ENCODE measurements at places on chromosomes 6 and 20.

DNA sequence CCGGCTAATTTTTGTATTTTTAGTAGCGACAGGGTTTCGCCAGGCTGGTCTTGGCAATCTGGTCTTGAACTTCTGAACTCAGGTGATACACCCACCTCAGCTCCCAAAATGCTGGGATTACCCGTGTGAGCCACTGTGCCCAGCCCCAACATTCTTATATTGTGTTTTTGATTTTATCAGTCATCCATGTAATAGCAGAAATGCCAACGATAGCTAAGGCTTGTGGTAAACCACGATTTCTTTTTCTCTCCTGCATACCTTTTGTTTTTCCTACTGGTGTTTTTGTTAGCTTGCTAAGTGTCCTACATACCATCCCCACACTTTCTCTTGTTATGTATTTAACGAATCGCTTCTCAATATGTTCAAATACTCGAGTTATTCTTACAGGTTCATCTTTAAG lies 12.1 kb downstream of the PHACTR2 start:
- no peak for DNase-seq

GRCh38 chr6:72217626-72218025 lies 331.3 kb downstream of the RIMS1 start:
- no peak for DNase-seq

DNA sequence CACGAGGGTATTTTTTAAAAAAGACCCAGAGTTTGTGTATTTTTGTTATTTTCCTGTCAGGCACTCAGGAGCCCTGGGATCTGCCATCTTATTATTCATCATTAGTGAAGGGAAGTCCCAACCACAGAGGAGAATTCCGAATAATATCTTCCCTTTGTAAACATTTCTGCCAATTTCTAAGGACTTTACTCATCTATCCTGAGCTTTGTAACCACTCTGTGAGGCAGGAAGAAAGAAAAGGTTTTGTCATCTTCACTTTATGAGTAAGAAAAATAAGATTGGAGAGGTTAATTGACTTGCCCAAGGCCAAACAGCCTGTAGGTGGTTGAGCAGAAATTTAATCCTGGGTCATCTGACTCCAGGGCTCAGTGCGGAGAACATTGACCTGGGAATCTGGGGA lies 23.0 kb upstream of the IYD start:
- DNase-seq: no peak

GRCh38 chr6:30705620-30706019 lies 11.5 kb downstream of the MDC1 start:
- DNase-seq: no peak

DNA sequence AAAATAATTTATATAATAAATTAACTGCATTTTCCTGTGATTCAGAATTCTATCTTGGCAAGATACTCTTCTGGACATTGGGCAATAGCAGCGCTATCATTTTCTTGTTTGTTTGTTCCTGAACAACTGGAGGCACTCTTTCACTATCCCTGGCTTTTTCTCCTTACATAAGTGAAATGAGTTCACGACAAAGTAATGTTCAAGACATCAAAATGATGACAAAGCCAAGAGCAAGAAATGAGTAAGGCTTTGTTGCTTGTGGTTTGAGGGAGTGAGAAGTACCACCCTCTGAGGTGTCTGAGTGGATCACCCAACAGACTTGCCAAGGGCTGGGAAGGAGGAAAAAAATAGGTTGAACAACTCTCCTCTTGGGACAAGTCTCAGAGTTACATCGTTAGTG lies 466.6 kb upstream of the JAG1 start:
- DNase-seq: no peak

DNA sequence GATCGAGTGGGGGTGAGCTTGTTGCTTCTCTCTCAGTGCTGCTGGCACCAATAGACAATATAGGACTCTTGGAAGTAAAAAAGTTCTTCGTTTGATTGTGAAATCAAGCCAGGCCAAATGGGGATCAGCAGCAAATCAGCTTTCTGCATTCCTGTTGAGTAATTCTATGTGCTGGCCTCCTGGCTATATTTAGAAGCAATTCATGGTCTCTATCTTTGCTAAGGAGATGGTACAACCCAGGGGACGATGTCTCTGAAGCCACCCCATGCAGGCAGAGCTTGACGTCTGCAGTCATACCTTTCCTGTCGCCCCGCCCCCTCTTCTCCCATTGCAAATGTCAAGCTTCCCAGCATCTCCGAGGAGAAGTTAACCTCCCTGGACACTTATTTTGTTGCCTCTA lies 199.1 kb downstream of the SCP2D1 start:
- DNase-seq: peak; percentile 12

DNA sequence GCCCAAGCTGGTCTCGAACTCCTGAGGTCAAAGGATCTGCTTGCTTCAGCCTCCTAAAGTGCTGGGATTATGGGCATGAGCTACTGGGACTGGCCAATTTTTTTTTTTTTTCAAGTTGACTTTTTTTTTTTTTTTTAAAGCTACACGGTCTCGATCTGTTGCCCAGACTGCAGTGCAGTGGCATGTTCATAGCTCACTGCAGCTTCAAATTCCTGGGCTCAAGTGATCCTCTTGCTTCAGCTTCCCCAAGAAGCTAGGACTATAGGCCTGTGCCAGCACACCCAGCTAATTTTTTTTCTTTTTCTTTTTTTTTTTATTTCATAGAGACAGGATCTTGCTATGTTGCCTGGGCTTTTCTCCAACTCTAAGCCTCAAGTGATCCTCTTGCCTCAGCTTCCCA lies 59.5 kb downstream of the NCOA3 start:
- DNase-seq: no peak

- no peak for DNase-seq
Measured at GRCh38 chr6:14035874-14036273, 81.7 kb upstream of the CD83 start.

DNA sequence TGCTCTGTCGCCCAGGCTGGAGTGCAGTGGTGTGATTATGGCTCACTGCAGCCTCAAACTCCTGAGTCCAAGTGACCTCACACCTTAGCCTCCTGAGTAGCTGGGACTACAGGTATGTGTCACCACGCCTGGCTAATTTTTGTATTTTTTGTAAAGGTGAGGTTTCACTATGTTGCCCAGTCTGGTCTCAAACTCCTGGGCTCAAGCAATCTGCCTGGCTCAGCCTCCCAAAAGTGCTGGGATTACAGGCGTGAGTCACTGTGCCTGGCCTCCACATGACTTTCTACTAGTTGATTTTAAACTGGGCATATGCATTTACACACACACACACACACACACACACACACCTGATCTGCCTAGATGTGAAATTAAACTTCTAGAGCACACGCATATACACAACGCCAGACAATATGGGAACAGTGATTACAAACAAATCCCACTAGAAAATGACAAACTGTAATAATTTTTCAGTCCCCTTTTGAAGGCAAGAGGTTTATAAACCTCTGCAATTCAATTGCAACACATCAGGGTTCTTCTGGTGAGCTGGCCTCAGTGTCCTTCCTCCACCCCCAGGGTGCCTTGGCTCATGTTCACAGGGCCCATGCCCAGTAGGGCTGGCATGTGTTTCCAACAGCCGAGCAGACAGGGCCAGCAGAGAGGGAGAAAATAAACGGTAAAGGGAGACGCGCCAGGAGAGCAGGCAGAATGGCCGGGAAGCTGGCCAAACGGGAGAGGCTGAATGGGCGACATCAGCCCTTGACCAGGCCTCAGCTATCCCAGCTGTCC lies 31.2 kb downstream of the PARD6B start:
- DNase-seq: peak; percentile 33

GRCh38 chr6:91031581-91031980 lies 444.7 kb upstream of the MAP3K7 start:
- no peak for DNase-seq

DNA sequence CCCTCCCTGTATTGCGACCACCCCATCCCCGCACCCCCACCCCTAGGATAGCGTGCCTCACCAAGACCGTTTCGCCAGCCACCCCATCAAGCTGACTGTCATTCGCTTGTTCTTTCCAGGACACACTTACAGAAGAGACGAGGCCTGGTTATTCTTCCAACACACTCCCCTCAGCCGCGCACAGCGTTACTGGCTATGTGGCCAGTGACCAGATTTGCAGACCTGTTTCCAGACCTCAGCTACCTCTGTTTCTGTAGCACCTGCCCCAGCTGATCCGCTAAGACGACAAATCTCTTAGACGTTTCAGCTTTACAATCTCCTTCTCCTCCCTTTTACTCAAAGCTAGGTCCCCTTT lies 26.1 kb downstream of the HLA-F start:
- no peak for DNase-seq

DNA sequence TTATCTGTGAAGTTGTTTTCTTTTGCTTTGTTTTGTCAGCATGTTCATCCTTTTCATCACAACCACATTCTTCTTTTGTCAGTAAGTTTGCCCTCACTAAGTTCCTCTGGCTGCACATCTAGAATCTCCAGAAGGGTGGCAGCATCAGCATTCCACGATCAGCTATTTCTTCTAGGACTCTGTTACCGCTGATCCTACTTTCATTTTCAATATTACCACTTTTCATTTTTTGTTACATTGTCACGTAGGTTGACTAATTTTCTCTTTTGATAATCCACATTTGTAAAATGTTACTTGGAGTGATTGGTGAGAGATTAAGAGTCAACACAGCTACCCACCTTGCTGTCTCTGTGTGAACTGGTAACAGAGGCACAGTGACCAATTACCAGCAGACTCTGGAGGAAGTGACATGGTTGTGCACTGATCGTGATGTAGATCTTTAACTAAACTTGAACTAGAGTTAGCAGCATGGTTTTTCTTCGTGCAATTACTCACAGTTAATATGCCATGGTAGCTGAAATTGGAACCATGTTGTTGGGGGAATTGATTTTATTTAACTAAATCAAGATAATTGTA lies 307.9 kb upstream of the SLC35B3 start:
- DNase-seq: no peak

DNA sequence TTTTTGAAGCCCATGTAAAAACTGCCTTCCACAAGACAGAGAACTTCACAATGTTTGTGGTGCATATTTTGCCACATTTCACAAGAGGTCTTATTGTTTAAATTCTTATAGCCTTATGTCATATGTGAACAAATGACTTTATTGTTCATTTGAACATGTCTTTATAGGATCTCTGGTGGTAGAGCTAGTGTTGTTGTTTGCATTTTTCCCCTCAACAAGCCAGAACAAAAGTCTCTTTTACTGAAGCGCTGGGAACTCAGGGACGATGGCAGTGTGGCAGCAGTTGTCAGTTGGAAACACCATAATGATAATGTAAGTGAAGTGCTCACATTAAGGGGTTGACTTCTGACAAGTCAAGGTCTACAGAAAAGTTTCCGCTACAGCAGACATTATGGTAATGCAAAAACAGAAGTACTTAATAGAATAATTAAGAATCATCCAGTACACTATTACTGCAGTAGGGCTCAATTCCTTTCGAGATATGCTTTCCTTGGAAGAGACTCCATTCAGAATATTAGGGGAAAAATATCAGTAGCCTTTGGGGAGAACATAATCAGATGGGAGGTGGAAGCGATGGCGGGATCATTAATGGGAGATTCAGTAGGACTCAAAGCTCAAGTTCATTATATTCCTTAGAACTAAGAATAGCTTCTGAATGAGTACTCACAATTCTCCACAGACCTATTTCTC lies 180.0 kb downstream of the GJA10 start:
- no peak for DNase-seq

DNA sequence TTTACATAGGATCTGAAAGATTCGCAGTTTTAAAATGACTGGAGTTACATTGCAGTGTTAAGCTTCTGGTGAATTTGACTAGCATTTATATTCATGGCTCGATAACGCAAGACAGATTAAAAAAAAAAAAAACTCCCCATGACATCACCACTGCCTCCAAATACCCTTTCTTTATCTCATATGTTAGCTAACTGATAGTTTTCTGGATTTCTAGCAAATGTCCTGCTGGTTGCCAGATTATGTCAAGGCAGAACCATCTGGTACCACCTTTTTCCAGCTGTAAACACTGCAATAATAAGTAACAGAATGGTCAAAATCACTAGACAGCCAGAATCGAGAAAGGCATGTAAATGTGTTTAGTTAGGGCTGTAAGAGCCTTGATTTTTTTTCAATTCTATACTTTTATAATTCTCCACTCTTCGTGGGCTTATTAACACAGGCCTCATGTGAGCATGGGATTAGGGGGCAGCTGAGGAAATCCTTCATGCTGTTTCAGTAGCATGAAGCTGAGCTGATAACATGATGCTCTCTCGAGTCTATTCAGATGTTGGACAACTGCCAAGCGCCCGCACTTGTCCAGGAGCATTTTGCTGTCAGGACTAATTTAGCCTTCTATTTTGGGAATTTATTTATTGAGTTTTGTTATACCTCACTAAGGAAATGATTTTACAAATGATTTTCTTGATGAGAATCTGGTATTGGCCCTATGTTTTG lies 166.0 kb upstream of the SCGN start:
- no peak for DNase-seq

- no peak for DNase-seq
Measured at GRCh38 chr6:124223611-124224345, 420.1 kb downstream of the NKAIN2 start.

DNA sequence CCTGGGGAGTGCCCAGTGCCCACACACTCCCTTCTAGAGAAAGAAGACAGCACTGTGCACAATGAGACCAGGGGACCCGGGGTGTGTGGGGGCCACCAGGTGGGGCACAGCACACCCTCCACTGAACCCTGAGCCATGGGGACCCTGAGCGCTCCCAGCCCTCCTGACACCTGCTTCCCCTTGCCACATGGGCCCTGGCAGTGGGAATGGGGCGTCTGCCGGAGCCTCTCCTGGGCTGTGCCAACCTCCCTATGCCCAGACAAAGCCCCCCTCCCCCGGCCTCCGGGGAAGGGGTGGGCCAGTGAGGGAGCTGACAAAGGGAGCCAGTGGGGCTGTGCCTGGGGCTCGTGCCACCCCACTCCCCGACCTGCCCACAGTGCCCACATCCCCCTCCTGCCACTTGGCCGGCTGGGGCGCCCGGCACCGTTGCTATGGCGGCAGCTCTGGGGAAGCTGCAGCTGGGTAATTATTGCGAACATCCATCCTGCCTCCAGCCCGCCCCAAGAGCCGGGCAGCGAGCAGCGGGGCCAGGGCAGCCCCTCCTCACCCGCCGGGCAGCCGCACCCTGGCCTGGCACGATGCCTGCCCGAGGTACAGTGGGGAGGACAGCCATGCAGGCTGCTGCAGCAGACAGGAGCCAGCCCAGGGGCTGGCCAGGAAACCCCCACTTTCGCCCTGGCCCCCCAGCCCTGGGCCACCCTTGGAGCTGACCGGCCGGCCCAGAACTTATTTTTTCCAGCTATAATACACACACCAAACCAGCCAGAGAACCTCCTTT lies 41.9 kb upstream of the NOL4L start:
- no peak for DNase-seq

DNA sequence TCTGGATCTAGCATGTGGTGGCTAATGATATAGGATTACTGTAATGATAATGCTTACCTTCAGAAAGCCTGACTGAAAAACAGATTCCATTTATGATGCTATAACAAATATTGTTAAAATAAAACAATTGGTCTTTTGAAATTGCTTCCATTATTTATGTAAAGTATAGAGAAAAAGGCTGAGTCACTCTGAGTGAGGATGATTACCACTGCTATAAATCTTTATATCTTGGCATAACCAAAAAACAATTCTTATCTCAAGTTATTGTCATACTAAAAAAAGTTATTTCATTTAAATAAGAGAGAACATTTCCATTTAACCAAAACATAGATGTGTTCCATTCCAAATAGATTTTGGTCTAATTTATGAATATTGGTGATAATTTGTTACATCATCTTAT lies 53.0 kb upstream of the DST start:
- no peak for DNase-seq

- DNase-seq: no peak
Measured at GRCh38 chr6:52328303-52328662, 33.7 kb upstream of the PAQR8 start.

Measured in activated CD8-positive, alpha-beta memory T cell treated with anti-CD3 and anti-CD28 coated beads, Interleukin-2, amount 10 ng/mL, durations not matched to agents 7 days and 5 days (primary cell).